Epithelial cell of prostate (primary cell): ENCODE measurements at places on chromosomes 2 and 18.

GRCh38 chr2:50712569-50712968, 319.4 kb downstream of the NRXN1 start:
- no peak for DNase-seq

DNA sequence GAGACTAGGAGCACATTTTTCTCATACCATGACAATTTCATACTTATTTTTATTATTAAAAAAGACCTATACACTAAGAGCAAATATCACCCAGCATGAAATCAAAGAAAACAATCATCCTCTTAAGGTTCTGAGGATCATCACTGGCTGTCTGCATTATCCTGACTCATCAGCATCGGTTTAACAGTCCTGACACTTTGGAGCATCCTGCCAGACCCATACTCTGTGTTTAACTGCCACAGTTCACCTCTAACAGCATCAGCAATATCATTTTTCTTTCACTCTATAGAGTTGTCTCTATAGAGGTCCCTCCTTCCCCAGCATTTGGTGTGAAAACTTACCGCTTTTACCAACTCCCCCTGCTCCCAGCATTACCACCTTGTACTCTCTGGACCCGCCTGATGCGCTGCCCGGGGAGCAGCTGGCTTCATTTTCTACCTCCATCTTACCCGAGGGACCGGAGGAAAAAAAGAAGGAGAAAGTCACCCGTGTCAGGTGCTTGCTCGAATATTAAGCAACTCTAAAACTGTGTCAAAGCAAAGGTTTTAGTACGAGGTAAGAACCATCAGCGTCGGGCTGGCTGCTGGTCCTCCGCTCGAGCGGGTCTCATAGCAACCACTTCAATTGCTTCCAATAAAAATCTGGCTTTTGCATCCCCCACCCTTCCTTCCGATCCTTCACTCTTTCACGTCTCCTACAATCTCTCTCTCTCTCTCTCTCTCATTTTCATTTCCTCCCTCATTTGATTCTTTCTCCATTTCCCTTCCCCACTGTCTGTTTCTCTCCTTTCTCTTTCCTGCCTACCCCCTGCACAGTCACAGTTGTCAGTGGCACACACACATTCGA, at the start of gene RIT2:
TSS of gene RIT2 (minus strand) at position 610 of the 846 bp plus-strand sequence.
- DNase-seq = no peak

DNA sequence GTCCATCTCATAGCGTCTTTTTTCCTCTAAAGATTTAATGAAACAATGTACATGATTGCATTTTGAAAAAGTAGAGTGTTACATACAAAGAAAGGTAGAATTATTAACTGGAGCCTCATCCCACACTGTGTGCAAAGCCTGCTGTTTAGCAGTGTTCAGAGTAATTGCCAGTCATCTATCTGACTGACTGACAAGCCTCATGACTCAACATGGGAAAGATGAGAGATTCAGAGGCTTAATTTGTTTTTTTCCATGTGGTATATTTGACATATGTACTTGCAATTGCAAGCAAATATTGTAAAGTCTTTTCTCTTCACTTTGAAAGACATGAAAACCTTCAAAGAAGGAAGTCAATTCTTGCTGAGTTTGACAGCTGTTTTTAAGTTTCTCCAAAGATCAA, 14.7 kb downstream of the PCARE start:
- no peak for DNase-seq

DNA sequence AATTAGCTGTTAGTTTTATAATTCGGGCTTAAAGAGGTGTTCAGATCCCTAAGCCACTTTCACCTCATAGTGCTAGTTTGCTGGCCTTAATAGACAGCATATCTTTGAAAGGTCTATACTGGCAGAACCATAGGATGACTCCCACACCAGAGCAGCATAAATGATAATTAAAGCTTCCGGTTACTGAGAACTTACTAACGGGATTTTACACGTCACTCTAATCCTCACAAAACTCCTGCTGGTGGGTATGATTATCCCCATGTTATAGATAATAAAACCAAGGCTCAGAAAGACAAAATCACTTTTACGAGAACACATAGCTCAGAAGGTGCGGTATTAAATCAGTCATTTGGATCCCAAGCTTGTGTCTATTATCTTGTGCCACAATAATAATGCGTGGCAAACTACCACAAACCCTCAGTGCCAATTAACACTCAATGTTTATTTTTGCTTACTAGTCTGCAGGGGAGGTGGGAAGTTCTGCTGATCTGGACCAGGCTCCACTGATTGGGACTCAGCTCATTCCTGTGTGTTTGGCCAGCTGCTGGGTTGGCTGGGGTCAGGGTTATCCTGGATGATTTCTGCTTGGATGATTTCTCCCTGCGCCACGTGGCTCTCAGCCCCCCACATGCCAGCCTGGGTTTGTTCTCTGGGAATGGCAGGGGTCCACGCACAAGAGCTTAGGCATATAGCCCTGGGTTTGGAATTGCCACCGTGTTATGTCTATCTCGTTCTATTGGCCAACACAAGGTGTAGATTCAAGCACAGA, 62.3 kb downstream of the TRIB2 start:
- no peak for DNase-seq

DNA sequence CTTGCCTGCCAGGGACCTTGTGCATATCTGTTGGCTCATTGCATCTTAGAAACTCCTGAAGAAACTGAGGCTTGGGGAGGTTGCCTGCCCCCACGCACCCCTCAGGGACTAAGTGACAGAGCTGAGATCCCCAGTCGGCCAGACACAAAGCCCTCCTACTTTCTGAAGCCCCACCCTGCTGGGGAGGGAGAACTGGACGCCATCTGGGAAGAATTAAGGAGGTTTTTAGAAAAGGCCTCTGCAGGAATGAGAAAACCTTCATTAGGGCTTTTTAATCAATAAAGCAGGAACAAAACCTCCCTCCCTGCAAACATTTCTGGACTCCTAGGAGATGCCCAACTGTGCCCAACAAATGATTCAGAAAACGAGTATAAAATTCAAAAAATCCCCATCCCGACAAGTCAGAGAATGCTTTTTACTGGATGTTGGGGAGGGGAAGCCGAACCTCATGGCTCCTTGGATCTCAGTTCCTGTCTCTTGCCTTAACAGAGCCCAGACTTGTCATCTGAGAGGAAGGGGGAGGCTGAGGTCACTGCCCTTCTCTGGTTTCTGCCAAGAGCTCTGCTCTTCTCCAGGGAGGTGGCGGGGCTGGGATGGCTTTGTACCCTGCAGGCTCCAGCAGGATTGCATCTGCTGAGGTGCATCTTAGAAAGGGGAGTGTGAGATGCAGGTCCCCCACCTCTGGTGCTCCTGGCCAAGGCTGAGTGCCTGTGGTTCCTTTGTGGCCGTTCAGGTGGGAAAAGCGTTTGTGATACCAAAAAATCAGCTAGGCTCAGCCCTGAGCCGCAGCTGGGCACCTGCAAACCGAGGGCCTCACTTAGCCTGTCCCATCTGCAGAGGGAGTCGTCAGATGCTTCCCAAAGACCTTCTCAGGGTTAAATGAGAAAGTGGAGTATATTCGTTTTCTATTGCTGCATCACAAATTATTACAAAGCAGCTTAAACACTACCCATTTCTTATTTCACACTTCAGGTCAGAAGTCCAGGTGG, 142.4 kb downstream of the ZFP36L2 start:
- DNase-seq = peak; percentile 60

- DNase-seq = no peak
Observed at GRCh38 chr2:153169609-153170008, 309.0 kb downstream of the RPRM start.

DNA sequence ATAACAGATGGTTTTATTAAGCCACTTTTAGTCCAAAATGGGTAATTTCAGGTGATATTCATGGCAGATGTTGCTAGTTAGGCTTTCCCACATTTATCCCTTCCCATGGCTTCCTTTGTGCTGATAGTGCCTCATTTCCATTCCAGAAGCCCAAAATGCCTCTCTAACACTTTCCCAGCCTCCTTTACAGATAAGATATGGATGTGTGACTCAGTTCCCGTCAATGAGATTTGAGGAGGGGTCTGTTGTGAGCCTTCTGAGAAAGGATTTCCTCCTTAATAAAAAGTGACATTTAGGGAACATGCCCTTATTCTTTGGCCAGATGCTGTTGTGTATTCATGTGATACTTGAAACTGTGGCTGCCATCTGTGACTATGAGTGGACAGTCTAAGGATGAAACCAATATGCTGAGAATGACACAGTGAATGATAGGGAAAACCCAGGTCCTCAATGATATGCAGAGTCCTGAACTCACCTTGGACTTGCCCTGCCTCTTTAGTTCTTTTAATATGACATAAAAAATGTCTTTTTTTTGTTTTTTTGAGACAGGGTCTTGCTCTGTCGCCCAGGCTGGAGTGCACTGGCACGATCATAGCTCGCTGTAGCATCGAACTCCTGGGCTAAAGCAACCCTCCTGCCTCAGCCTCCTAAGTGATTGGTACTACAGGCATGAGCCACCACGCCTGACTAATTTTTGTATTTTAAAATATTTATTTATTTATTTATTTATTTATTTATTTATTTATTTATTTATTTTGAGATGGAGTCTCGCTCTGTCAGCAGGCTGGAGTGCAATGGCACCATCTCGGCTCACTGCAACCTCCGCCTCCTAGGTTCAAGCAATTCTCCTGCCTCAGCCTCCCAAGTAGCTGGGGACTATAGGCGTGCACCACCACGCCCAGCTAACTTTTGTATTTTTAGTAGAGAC, 5.8 kb upstream of the ACSL3 start:
- no peak for DNase-seq

GRCh38 chr2:202405798-202406197, 29.7 kb downstream of the BMPR2 start:
- no peak for DNase-seq
